ENCODE measurements at places on chromosomes 2 and 18.

GRCh38 chr2:157312866-157313486, 12.6 kb downstream of the ERMN start:
- no peak for DNase-seq

- DNase-seq, result no peak
Observed at GRCh38 chr2:223451-223850, 40.4 kb downstream of the SH3YL1 start.

- DNase-seq, result no peak
Observed at GRCh38 chr2:26559044-26559405, 81.1 kb upstream of the OTOF start.

GRCh38 chr2:198004173-198004572, 199.8 kb downstream of the PLCL1 start:
- no peak for DNase-seq
